DMS79 treated with DMSO at 0.1 percent for 48 hours (cell line): ENCODE measurements at places on chromosomes 4 and X.

- DNase-seq: no peak
These were observed 22.6 kb downstream of the PLS3 start for GRCh38 chrX:115583496-115584004.

- DNase-seq: no peak
These were observed 4.3 kb downstream of the CLGN start for GRCh38 chr4:140423106-140423505.

DNA sequence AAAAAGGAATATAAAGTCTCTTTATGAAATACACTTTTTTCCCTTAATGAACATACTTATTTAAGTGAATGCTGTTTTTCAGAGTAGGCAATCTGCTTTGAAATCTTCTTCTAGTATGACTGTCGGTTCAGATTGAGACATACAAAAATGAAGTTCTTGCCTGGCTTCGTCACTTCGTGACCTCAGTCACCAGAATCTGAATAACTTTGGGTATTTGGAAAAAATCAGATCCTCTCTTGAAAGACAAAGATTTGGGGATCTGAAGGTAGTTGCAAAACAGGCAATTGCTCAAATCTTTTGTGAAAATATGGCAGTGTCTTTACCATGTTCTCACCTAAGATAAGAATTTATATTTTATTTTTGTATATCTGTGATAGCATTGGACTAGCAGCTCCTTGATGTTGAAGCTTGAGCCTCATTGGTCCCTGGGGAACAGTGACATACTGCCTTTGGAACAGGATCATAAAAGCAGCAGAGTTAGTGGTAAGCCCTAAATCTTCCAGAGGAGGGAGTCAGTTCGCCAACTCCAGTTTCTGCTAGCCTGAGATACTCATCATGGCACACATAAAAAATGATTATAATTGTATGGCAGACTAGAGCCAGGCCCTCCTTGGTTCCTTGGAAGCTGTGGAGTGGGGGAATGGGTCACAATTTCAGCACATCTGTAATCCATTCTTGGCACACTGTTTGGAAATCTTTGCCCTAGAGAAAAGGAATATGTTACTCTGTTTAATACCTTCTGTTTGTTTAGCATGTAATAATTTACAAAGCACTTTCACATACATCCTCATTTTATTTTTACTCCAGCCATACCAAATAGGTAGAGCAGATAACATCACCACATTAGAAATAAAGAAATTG lies 5.0 kb downstream of the ARFIP1 start:
- no peak for DNase-seq

DNA sequence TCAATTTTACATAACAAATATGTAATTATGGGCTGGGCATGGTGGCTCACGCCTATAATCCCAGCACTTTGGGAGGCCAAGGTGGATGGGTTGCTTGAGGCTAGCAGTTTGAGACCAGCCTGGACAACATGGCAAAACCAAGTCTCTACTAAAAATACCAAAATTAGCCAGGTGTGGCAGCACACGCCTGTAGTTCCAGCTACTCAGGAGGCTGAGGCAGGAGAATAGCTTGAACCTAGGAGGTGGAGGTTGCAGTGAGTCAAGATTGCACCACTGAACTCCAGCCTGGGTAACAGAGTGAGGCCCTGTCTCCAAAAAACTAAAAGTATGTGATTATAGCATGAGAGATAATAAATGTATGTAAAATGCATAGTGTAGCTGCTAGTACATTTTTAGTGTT lies 229.0 kb downstream of the PPARGC1A start:
- no peak for DNase-seq

DNA sequence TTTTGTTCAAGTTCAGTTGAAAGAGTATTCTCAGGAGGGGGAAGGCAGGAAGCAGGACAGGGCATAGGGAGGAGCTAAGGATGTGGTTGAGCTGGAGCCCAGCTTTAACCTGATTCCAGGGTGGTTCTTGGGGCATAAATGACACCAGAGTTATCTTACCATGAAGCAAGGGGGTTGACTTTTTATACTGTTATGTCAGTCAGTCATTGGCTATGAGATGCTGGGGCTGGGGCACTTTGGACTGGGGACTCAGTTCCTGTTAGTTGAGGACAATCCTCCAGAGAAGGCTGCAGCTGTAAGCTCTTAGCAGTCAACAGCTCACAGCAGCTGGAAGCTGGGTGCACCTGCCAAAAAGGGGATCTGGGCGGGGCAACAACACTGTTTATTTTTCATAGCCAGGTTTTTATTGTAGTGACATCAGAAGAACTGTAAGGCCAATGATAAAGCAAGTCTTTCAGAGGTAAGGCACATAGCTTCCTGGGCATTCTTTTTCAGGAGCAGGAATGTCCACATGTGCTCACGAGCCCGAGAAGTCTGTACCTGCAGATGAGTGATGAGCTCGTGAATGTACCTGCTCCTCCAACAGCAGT lies 78.5 kb downstream of the MID1IP1 start:
- DNase-seq: peak; percentile 1

DNA sequence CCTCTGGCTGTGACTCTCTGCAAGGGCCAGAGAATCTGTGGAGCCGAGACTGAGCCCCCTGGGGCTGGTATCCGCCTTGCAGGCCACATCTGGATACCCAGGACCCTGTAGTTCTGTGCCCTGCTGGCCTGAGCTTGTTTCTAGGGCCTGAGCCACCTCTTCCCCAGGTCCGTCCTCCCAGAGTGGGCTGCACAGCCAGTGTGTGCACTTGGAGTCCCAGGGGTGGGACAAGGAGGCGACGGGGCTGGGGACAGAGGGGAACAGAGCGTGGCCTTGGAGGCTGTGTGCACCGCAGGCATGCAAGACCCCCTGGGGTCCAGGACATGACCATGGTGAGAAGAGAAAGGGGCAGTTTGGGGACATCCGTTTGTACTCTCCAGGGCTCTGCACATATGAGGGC lies 105.5 kb downstream of the SORCS2 start:
- no peak for DNase-seq

DNA sequence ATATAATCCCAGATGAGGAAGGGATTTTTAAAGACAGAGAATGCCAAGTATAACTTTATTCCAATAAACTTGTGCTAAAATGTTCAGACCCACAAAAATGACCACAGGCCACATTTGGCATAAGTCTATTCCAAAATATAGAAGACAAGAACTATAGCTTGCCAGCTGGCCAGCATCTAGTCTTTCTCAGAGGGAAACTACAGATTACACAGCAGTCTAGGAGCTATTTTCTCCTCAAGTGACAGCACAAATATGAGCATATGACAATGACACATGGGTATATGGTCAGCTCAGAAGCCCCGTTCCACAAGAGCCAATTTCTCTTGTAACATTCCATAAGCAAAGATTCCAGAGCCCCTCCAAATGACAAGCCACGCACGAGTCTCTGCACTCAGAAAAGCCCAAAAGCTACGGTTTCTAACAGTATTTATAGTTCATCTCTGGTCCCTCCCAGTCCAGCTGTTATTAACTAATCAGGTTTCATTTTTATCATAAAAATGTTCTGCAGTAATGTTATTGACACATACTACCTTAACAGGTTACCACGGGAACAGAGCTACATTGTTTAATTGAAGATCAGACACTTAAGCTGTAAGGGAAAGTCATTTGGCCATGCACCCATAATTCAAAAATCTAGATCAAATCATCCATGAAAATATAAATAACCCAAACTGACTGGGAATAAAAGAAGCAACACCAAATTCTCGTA lies 70.3 kb downstream of the RAB28 start:
- no peak for DNase-seq
